ENCODE measurements at places on chromosomes 16 and 17. TPM values are rescaled to one million over a fixed set of nuclear protein-coding genes. Genes with fewer than 3 reads are reported as not detected.

KRTAP2-1 gene
- not detected for total RNA-seq

KRTAP2-3 gene
- total RNA-seq = 11.6 TPM

TPSAB1 gene
- not detected for total RNA-seq

NSMCE1 gene
- 67.1 TPM for total RNA-seq

GDPD3 gene
- not detected for total RNA-seq

All from epithelial cell of proximal tubule (primary cell).